NCI-H1417 (cell line): ENCODE measurements at places on chromosomes 6 and 20.

- no peak for DNase-seq
These were observed 90.5 kb upstream of the PRSS16 start for GRCh38 chr6:27156874-27157458.

DNA sequence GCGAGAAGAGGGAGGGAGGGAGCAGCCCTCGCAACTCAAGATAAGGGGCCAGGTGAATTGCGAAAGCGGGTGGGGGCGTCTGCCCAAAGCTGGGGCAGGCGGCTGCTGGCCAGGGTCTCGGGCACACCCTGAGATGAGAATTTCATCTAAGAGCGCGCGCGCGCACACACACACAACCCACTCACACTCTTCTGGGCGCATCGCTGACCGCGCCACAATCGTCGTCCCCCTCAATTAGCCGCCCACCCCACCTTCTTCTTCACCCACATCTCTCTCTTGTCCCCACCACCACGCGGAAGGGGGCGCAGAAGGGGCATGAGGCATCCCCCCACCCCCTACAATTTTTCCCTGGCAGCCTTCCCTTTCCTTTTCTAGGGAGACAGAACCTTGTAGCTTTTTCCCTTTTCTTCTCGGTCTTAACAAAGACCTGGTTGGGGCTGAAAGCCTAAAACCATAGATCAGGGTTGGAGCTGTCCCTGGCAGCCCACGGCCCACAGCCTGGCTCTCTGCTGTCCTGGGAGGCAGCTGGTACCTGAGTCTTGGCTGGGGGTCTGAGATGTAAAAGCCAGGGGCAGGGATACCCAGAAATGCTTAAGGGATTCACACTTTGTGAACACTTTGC, 737 bp upstream of the PTPRT start:
- DNase-seq = peak; percentile 48

GRCh38 chr6:8562125-8562524, 126.8 kb upstream of the SLC35B3 start:
- no peak for DNase-seq

DNA sequence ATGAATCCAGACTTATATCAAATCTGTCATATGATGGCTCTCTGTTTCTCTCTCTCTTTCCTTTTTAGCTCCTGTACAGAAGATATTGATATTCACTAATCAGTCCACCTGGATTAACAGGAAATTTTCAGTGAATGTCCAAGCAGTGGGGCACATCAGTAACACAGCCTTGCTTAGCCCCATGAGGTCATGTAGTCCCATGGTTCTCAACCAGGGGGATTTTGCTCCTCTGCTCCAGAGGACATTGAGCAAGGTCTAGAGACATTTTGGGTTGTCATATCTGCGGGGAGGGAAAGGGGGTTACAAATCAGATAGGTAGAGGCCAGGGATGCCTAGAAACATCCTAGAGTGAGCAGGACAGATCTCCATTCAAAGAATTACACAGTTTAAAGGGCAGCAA, 810 bp downstream of the GSTA1 start:
- DNase-seq = no peak

DNA sequence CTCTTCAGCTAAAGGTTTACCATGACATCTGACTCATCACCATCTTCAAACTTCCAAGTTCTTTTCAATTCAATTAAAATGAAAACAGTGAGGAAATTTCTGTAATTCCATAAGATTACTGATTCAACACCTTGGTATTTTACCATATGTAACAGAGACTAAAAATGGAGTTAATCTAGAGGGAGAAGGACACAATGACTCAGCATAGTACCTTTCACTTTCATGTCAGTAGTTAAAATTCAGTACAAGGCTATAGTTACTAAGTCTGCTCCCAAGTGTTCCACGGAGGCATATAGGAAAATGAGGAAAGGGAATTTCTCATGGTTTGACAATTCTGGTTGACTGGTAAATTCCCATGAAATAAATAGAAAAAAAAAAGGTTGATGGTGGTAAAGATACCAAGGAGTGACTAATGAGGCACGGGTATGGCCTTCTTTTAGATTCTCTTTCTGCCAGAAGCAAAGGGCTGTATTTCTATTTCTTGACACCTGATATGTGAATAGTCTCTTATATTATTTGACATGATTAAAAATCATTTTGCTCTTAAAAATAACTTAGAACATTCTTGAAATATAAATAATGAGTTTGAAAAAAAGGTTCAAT, 526.7 kb upstream of the ADGRB3 start:
- DNase-seq = no peak

- no peak for DNase-seq
These were observed 86.8 kb downstream of the MOXD1 start for GRCh38 chr6:132314432-132314831.

DNA sequence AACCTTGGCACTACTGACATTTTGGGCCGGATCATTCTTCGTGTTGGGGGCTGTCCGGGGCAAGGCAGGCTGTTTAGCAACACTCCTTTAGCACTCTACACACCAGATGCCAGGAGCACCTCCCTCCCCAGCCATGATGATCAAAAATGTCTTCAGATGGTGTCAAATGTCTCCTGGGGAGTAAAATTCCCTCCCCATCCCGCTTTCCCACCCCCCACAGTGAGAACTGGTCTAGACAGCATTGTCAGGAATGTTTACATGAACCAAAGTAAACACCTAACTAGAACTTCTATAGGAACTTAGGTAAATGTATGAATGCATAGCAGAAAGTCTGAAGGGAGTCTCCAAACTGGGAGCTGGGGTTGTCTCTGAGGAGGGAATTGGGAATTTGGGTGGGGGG, 70.0 kb upstream of the TOP1 start:
- no peak for DNase-seq

DNA sequence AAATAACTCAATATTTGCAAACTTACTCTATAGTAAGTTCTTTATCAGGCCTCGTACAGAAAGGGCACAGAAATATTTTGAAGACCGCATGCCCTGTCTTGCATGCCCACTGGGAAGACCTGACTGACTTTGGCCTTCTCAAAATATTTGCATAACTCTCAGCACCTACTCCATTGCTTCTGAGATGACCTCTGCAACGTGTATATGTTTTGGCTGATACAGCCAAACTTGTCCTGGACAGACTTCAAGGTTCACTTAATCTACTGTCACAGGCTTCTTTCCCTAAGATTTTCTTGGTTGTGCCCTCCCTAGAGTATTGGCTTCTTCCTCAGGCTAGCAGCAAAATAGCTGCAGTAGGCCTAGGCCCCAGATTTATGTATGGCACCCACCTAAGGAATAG, 21.5 kb upstream of the SERINC3 start:
- no peak for DNase-seq

GRCh38 chr20:57964011-57964862, 254.4 kb upstream of the PMEPA1 start:
- no peak for DNase-seq

DNA sequence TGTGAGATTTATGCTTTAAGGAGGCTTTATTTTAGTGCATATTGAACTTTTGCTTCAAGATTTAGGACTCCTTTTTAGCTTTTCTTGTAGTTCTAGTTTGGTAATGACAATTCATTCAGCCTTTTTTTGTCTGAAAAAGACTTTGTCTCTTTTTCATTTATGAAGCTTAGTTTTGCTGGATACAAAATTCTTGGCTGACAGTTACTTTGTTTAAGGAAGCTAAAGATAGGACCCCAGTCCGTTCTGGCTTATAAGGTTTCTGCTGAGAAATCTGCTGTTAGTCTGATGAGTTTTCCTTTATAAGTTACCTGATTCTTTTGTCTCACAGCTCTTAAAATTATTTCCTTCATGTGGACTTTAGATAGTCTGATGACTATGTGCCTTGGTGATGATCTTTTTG, 142.8 kb upstream of the B3GAT2 start:
- no peak for DNase-seq

DNA sequence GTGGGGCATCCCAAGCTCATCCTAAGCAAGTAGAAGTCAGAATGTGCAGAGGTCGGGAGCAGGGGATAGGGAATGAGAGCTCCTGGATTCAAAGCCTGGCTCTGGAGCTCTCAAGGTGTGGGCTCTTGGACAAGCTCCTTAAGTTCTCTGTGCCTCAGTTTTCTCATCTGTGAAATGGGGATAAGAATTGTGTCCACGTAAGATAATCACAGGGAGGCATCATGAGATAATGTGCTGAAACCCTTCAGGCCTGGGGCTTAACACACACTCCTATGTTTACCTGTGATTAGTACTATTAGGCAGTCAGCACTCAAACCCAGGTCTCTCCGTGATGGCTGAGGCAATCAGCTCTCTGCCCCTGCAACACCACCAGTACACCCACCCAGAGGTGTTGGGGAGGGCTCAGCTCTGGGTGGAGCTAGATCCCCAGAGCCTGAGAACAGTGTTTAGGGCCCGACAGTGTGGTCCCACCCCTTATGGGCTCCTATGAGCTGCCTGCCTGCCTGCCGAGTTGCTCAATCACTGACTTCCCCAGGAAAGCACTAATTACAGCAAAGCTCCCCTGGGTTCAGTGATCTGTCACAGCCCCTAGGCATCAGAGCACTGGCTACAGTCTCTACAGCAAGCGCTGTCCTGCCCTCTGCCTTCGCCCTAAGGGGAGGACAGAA, 6.3 kb upstream of the SIRPA start:
- peak; percentile 71 for DNase-seq

DNA sequence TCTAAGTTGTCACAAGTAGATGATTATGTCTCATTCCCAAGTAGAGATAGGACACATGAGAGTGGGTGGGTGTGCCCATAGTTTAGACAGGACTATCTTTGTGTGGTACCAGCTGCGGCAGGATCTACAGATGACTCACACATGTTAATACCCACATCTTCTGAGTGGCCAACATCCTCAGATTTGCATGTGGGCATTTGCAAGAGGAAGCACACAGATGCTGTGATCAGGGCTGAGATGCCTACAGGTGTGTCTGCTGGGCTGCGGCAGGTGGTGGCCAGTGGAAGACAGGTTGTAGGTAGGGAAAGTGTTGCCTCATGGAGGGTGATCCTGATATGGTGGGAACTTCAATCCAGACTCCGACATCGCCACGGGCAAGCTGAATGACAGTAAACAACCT, 50.8 kb downstream of the UTRN start:
- DNase-seq = no peak

- no peak for DNase-seq
These were observed 52.9 kb downstream of the UBR2 start for GRCh38 chr6:42616716-42617115.
